CD4-positive, alpha-beta T cell treated with Interleukin-15 for 4 hours (primary cell): ENCODE measurements at places on chromosomes 3 and 15.

DNA sequence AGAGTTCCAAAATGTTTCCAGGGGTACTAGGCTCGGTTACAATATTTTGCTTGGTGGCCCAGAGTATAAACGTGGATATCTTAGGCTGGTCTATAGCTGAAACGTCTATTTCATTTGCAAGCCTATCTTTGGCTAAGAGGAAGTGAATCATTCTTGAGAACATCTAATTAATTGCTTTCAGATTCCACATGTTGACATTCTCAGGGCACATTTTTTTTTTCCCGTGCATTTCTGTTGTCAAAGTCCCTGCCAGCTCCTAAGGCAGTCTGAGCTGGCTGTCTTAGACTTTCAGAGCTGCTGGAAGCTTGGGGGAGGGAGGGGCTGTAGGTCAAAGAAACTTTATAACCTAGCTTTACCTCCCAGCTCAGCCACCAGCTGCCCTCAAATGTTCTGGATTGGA is 23.2 kb upstream of the LAMP3 start:
- DNase-seq, result no peak

- no peak for DNase-seq
These were observed 15.5 kb upstream of the ANXA2 start for GRCh38 chr15:60413231-60413824.

GRCh38 chr3:31932990-31933389 is 48.1 kb downstream of the OSBPL10 start:
- no peak for DNase-seq

DNA sequence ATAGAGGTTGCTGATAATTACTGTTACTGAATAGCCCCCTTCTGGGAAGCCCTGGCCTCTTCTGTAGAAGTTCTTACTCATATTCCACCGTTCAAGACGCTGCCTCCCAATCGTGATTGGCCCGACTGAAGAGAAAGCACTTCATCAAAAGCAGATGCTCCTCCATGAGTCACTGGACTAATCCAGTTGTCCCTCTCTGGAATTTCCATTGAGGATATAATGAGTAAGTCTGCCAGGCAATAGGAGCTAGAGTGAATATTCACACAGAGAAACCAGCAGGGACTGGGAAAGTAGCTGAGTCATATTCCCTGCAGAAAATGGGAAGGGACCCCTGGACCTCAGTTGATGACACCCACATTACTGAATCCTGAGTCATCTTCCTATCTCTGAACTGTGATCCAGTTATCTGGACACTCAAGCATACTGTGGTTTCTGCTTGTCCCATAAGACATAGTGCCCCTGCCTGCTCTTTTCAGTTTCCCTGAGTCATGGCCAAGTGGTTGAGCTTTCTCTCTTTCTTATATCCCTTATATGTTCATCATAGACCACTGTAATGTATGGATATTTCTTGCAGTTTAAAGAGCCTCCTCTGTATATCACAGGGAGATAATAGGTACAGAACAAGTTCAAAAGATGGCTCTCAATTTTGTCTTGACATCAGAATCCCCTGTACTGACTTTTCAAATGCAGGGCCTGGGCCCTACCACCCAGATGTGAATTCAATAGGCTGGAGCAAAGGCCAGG is 151.2 kb upstream of the CDIN1 start:
- DNase-seq, result no peak

DNA sequence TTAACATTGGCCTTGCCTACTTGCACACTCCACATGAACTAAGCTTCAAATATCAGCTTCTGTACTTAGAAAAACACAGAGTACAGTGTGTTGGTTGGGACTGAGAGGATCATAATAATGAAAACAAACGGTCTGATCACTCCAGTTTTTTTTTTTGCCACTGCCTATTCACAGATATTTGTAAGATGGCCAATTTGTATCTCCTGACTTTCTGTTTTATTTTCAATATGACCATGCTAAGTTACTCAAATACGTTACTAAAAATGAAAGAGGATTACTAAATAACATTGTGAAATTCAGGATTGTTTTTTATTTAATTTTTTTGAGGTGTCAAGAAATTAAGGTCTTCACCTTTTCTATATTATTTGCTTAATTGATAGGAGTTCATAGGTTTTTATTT is 595.1 kb downstream of the TUSC7 start:
- no peak for DNase-seq

DNA sequence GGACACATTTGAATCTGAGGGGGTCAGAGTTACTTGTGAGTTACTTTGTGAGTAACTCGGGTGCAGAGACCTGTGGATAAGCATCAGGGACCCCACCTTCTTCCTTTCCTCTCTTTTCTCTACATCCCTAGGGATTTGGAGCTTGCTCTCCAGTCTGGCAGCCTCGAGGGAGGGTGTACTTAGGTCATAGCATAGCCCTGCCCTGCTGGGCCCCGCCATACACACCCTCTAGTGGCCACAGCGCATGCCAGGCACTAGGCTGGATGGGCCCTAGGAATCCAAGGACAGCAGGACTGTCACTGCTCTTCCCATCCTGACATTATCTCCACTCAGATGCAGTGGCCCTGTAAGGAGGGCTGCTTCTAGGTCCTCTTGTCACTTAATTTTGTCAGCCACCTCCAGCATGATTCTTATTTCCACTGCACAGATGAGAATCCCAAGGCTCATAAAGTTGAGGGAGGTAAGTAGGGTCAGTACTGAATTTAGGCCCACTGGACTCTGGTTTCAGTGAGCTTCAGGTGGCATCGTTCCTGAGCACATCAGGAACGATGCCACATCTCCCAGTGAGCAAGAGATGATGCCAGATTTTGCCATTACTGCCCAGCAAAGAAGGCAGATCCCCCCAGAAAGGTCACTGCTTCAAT is 3.6 kb upstream of the SMAD6 start:
- no peak for DNase-seq

DNA sequence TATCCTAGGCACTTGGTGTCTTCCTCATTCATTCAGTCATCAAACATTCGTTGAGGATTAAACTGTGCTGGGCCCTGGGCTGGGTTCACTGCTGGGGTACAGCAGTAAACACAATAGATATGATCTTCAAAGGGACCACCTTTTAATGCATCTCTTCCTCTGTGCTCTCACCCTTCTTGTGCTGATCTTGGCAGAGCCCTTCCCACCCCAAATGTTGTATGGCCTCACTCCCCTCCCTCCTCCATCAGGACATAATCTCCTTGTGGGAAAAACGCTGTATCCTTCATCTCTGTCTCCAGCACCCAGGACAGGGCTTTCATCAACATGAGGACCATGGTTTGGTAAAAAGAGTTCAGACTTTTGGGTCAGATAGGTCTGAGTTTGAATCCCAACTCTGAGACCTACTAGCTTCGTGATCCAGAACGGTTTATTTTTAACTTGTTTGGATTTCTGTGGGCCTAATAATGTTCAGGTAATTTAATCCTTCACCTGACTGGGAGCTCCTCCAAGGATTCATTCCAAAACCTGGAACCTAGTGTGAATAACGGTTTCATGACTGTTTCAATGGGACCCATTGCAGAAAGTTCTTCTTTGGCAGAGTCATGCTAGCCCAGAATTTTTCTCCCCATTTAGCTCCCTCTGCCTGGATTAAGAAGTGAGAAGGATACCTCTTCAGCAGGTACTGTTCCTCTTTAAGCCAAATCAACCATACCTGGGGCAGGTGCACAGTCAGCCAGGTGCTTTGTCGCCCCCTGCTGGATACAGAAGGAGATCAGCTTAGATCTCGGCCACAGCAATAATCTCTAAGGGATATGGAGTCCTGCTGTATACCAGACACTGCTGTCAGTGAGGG is 5.2 kb upstream of the WNT7A start:
- DNase-seq, result peak; percentile 82

DNA sequence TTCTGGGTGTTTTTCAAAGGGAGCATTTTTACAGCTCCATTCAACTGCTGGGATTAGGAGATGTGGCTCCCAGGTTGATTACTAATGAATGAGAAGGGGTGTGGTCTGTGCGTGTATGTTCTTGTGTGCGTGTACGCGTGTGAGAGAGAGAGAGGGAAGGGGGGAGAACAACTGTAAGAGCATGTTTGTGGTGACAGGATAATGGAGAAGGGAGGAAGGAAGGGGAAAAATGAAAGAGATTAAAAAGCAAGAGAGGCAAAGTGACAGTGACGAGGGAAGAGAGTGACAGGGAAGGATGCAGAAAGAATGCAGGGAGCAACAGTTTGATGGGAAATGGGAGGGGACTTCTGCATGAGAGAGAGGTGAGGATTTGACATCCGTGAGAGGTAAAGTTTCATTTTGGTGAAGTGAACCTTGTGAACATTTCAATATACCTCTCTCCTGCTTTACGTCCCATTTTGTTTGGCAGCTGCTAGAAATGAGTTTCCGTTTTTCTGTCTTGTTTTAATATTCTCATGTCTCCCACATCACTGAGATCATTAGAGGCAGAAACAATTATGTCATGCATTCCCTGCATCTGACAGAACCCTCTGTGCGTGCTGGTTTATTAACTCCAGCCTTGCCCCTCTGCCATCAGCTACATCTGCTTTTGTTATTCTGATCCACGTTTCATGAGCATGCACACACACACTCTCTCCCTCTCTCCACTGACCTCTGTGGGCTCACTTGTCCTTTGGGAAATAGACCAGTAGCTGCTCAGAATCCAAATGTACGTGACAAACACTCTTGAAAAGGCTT is 161.6 kb downstream of the GAP43 start:
- no peak for DNase-seq

GRCh38 chr3:46406788-46407611 is at the start of the genes CCR5AS and CCRL2:
Gene CCR5AS, minus strand, starts transcription at chr3:46407066.
Gene CCRL2, plus strand, starts transcription at chr3:46407259. Its CDS starts 821 bp downstream, at chr3:46408080.
- DNase-seq, result peak; percentile 49

- no peak for DNase-seq
These were observed 33.2 kb downstream of the RAB27A start for GRCh38 chr15:55256281-55257011.

GRCh38 chr3:150370122-150370602 is 37.9 kb upstream of the TSC22D2 start:
- DNase-seq, result no peak

DNA sequence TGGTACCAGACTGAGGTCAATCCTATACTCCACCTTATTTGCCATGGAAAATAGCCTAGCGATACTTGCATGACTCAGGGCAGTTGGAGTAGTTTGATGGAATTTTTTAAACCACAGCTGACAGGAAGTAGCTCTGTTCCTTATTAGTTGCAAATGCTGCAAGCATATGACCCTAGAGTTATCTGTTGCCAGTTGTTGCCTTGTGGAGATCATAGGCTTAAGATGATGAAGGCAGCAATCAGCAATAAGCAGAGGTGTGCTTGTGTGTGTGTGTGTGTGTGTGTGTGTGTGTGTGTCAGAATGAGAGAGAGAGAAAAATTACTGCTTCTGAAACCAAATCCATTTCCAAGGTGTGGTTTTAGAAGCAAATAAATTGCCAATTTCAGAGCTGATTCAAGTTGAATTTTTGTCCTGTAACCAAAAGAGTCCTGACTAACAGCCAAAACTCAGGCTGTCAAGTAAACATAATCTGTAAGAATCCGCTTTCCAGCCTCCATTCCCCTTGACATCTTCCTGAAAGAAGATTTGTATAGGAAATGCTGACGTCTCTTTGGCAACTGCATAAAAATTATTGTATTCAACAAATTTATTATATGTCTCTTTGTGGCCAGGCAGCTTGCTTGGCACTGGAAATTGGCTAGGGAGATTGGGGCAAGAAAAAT is 141.2 kb downstream of the SERPINI1 start:
- DNase-seq, result no peak

DNA sequence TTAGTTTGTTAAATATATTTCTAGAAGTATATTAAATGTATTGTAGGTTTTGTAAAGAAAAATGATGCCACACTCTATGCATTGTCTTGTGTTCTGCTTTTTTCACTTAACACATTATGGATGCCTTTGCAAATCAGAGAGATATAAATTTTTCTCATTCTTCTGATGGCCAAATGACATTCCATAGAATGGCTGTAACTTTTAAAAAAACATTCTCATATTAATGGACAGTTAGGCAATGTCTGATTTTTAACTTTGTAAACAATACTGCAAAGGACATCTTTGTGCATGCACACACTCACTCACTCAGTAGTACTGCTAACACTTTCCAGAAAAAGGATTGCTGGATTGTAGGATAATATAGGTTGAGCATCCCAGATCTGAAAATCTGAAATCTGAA is 195.9 kb downstream of the ITPR1 start:
- no peak for DNase-seq

DNA sequence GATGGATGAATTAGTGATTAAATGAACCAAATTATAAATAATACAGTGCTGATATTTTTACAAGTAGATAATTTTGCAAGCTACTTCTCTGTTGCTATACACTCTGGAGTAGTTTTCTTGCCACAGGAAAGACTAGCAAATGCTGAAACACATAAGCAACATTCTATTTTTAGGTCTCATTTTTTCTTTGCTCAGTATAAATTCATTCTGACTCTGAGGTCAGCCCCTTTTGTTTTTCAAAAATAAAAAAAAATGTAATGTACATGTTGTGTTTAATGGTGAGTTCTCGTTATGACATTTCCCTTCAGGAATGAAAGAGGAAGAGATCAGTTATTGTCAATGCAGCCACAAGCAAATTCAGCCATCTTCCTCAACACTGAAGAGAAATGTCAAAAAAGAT is 24.9 kb downstream of the GJD2 start:
- no peak for DNase-seq

DNA sequence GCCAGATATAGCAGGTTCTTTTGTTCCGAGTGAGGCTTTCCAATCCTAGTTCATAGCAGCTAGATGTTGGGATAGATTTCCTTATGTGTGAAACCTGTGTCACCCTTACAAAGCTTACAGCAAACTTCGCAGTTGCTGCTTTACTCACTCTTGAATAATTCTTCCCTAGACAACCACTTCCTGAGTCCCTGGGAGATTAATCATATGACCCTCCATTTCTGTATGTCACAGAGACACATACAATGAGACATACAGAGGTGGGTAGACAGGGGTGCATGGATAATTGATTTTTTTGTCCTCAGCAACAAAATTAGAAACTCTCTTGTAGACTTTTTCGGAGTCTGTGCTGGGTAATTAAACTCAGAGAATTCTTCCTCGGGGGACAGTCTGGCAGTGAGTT is 163.2 kb downstream of the NSUN3 start:
- no peak for DNase-seq

DNA sequence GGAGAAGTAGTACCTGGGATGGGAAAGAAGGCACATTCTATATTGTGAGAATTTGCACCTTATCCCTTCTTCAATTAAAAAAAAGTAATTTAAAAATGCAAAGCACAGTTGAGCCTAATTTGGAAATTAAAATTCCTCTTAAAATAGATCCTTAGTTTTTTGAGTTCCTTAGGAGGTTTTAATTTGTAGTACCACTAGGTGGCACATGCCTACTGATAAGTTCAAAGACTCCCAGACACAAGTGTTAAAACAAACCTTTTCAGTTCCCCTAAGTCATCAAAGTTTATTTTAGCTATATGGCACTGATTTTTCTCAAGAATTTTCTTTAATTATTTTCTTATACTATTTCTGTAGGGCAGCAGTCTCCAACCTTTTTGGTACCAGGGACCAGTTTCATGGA is 127.6 kb upstream of the AZI2 start:
- no peak for DNase-seq

DNA sequence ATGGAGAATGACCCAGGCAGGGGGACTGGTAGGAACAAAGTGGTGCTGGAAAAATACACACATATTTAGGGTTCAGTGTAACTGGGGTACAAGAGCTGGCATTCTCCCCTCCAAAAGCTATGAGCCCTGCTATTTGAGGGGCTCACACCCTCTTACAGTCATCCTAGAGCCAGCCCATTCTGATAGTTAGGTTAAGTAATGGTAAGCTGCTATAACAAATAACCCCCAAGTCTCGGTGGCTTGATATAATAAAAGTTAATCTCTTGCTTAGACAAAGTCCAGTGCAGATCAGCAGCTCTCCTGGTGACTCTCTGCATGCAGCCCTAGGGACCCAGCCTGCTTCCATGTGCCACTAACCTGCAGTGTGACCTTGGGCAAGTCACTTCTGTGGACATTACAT is 234.9 kb upstream of the HES1 start:
- DNase-seq, result no peak
